NCI-H446 treated with DMSO at 0.1 percent for 48 hours (cell line): ENCODE measurements at places on chromosomes 6 and 20.
A peak's percentile ranks its signal among the peaks of the same experiment; 100 is the strongest.

- DNase-seq = no peak
Observed at GRCh38 chr20:41081276-41081814, 52.7 kb downstream of the TOP1 start.

- peak; percentile 33 for DNase-seq
Observed at GRCh38 chr20:25065625-25066338, 7.8 kb upstream of the ACSS1 start.

DNA sequence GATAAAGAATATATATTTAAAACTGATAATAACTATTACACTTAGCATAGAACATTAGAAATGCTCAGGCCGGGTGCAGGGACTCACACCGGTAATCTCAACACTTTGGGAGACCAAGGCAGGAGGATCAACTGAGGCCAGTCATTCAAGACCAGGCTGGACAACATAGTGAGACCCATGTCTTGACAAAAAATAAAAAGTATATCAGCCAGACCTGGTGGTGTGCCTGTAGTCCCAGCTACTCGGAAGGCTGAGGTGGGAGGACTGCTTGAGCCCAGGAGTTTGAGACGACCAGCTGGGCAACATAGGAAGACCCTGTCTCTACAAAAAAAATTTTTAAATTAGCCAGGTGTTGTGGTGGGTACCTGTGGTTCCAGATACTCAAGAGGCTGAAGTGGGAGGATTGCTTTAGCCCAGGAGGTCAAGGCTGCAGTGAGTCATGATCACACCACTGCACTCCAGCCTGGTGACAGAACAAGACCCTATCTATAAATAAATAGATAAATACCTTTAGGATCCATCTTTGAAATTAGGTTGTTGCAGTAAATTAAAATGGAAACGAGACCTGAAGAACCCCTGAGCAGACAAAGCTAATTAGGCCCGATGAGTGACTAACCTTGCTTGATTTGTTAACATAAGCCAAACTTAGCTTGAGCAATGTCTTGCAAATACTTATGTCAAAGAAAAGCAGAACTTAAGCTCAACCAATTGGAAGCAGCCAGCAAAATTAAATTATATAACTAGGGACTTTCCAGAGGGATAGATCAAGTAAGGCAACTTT, 75.8 kb upstream of the E2F3 start:
- no peak for DNase-seq

- DNase-seq = no peak
Observed at GRCh38 chr20:56247954-56248782, at the start of gene MC3R. Gene MC3R, plus strand, starts transcription at chr20:56248732. Its CDS starts 112 bp downstream, at chr20:56248844.

DNA sequence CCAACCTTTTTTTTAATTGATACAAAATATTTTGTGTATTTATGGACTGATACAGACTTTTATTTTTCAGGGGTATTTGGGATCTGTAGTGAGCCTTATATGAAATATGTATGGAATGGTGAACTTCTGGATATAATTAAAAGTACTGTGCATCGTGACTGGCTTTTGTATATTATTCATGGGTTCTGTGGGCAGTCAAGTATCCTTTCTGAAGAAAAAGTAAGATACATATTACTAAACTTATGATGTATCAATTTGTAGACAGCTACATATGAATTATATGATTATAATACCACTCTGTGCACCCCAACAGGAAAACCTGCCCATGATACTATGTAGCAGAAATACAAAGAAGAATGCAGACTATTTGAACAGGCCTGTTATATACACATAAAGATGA, 47.2 kb downstream of the FIG4 start:
- no peak for DNase-seq

- no peak for DNase-seq
Observed at GRCh38 chr20:58667975-58668374, 16.9 kb downstream of the STX16 start.

DNA sequence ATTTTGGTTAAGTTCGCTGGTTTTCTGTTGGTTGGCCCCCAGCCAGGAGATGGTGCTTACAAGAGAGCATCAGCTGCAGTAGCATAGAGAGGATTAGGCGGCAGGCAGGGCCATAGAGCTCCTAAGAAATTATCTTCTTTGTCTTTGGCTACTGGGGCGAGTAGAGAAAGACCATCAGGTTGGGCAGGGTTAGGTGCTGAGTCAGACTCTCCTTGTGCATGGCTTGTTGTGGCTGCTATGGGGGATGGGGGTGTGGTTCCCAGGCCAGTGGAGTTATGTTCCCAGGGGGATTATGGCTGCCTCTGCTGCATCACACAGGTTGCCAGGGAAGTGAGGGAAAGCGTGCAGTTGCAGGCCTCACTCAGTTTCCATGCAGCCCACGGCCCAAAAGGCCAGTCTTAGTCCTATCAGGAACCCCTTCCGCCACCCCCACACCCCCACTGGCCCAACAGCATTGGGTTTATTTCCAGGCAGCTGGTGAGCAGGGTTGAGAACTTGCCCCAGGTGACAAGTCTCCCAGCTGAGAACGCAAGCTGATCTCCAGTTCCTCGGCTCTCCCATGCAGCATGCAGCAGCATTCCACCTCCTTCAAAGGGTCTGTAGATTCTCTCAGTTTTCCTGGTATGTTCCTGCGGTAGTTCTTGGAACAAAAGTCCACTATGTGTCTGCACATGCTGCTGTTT, 243.7 kb downstream of the UTRN start:
- DNase-seq = no peak

- DNase-seq = no peak
Observed at GRCh38 chr6:33430334-33430733, 10.5 kb downstream of the SYNGAP1 start.

DNA sequence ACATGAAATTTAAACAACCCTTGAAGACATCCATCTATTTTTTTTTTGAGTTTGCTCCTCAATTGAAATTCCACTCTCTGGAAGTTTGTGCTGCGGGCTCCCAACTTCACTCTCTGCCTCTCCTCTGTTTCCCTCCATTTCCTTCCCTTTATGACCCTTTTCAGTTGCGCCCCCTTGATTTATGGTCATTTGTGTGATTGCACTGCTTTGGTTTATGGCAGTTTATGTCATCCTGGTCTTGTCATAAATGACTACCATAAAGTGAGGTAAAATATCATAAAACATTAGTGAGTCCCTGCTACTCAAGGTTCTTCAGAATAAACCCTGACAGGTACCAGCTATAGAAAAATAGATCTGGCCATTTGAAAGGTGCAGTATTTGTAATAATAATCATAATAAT, 348.3 kb upstream of the ZFP64 start:
- no peak for DNase-seq

DNA sequence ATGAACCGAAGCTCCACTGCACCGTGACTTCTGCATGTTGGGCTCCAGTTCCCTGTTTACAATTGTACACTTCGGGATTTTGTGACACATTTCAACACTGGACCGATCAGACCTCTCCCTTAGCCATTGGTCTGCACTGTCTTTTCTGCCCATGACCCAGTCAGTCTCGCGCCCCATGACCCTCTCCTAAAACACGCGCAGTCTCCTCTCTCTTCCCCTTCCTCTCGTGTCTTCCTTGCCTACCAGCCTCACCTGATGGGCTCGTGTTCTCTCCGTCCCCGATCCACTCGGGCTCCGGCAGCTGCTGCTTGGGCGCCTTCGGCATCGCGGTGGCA, 535 bp upstream of the ABCF1 start:
- DNase-seq = no peak

DNA sequence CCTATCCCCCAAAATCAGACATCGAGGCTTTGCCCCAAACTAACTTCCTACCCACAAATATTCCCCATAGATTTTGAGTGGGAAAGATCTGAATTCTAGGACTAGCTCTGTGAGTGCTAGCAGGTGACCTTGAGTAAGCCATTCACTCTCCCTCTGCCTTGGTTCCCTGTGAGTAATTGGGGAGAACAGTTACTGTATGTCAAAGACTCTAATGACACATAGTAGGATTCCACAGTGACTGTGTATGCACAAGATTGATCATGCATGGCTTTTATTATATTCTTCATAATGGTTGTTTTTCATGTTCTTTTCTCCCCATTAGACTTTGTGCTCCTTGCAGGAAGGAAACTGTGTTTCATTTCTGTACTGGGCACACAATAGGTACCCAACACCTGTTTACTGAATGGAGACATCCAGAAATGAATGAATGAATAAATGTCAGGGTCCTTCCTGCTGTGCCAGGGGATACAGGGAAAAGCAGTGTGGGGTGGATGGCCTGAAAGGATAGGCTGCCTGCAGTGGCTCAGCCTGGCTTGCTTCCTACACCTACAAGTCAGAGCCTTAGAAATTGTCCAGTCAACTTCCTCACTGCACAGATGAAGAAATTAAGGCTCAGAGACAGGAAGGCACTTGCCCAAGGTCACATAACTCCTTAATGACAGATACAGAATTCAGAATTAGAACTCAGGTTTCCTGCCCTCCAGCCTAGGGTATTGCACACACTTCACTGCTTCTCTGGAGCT, 901 bp upstream of the TMEM151B start:
- no peak for DNase-seq

DNA sequence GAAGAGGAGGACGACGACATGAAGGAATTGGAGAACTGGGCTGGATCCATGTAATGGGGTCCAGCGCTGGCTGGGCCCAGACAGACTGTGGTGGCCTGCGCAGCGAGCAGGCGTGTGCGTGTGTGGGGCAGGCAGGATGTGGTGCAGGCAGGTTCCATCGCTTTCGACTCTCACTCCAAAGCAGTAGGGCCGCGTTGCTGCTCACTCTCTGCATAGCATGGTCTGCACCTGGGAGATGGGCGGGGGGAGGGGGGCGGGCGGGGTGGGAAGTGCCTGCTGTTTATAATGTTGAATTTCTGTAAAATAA, 42.3 kb downstream of the CHMP4B start:
- no peak for DNase-seq

DNA sequence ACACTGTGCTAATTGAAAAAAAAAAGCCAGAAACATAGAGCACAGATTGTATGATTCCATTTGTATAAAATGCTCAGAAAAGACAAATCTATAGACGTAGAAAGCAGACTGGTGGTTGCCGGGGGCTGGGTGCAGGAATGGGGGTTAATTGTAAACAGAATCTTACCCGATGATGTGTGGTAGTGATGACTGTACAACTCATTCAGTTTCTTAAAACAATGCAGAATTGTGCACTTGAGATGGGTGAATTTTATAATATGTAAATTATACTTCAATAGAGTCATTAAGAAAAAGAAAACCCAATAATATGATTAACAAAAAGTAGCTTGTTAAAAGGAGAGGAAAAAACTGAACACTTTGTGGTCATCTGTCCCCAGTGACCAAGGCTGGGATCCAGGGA, 3.7 kb upstream of the MYLK4 start:
- DNase-seq = no peak

GRCh38 chr6:42138630-42139619, 3.5 kb downstream of the C6orf132 start:
- DNase-seq = no peak

DNA sequence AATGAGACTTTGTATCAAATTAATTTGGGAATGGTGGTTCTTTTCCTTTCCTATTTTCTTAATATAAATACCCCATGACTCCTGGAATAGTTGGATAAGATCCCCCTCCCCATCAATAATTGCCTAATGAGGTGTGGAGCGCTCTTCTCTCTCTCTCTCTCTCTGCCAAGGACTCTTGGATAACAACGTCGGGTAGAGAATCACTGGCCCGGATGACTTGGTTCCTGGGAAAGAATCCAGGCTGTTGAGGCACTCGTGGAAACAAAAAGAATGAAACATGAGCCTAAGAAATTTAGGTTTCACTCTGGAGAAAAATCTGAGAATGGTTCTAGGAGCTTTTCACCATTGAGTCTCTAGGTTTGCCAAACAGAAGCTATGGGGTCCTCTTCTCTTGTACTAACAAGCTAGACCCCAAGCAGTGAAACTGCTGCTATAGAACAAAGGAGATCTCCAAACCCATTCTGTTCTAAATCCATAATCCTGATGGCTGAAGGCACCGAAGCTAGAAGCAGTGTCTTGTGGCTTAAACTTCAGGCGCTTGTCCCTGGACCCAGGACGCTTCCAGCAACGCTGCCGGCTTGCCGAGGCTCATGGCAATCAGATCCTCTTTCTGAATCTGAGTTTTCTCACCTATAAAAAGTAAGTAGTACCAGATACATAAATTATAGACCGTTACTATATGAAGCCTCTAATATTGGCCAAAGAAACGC, 241.6 kb upstream of the BTBD3 start:
- DNase-seq = peak; percentile 94

DNA sequence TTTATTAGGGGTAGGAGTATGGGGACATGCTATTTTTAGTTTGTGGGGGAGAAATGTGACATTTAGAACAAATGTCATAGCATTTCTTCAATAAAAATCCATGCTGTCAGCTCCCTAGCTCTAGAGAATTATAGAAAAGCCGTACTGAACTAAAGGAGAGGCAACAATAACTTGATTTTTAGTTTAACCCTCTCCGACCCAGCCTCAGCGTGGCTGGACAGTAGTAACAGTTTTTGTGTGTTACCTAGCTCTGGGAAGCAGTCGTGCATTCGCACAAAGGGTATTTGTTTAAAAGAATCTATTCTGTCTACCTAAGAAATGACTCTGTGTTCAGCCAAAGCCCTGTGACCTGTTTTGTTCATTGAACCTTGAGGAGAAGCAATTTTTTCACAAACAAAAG, 442.4 kb upstream of the SOX4 start:
- DNase-seq = no peak

DNA sequence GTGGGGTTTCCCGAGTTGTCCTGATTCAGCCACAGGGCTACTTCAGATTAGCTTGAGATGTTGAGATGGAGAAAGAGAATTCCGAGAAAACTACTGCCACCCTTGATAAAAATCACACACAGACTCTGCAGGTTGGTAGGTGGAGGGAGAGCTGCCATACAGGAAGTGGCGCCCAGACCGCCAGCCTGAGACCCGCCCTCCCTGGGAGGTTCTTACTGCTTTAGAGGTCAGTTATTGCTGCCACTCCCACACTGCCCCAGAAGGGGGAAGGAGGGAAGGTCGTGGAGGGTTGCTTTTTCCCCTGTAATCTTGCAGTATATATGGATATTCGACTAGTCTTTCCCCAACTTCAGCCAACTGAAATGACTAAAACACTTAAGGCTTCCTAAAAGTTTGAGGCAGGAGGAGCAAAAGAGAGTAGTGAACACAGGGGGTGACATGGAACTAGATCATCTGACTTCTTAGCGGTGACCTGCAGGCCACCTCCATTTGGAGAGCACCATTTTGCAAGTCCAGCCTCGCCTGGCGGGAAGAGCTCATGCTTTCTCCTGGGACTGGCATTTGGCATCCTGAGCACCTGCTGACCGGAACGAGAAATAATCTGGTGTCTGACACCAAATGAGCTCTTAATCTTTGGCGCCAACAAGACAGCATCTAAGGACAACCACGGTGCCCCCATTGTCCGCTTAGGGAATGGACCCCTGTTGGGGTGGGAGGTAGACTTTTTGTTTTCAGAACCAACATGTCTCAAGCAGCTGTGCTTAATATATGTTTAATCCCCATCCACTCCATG, 35.7 kb upstream of the SLC22A1 start:
- DNase-seq = no peak

- DNase-seq = no peak
Observed at GRCh38 chr6:13099771-13100170, 228.6 kb downstream of the TBC1D7 start.

DNA sequence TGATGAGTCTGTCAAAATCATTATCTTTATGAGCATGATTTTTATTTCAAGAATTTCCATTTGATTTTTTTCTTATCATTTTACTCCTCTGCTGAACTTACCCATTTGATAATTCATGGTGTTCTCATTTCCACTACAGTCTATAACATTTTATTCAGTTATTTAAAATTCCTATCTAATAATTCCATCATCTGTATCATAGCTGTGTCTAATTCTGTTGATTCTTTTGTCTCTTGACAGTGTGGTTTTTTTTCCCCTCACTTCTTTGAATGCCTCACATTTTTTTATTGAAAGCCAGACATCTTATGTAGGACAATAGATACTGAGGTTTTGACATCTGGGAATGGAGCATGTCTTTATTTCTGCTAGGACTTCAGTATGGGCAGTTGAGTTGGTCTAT, 16.5 kb upstream of the APCDD1L start:
- DNase-seq = no peak

GRCh38 chr6:135667691-135668455, 170.3 kb upstream of the AHI1 start:
- peak; percentile 59 for DNase-seq
